GM12891 (cell line): ENCODE measurements at places on chromosomes 13 and 19.

- peak; percentile 100 for DNase-seq
These were observed 19.7 kb downstream of the RFX1 start for GRCh38 chr19:13986348-13986904.

DNA sequence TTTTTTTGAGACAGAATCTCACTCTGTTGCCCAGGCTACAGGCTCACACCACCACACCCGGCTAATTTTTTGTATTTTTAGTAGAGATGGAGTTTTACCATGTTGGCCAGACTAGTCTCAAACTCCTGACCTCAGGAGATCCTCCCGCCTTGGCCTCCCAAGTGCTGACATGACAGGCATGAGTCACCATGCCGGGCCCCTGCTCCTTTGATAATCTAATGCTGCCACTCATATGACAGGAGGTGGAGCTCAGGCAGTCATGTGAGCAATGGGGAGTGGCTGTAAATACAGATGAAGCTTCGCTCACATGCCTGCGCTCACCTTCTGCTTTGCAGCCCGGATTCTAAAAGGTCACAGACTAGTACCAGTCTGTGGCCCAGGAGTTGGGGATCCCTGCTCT is 25.1 kb downstream of the ARHGEF18 start:
- no peak for DNase-seq

DNA sequence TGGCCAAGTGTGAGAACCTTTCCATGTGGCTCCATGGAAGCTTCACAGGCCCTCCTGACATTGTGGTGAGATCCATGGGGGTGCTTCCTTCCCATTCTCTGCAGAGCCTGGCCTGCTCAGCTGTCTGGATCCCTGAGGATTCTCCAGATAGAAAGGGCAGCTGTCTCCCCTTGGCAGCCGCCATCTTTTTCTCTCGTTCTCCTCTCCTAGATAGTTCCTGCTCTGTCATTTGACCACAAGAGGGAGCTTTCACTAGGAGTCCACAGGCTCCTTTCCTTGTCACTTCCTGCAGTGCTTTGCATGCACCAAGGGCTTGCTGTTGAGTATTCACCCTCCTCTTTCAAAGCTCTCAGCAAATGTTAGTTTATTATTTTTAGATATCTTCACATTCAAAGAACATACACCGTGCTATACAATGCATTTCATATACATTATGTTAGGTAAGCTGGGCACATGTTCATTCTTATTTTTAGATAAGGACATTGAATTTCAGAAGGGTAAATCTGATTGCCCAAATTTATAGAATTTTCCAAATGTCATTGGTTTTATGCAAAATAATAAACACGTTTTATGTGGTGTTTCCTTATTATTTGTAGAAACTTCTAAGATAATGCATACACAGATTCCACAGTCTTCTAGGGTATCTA is 133.2 kb downstream of the FRY start:
- DNase-seq, result no peak

DNA sequence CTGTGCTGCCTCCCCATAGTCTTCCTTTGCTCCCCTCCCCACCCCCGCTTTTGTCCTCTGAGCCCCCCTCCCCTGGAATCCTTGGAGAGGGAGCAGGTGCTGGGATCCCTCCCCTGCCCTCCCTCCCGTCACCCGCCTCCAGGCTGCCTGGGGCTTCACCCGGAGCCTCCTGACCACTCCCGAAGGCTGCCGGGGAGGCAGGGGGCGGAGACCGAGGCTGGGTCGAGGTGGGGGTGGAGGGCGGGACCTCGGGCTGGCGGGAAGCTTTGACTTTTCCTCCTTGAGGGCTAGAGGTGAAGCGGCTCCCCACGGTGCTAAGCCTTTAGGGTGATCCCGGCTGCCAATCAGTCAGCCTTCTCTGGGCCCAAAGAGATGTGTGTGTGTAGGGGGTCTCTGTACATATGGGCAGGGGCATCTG is 1.5 kb downstream of the KMT5C start:
- DNase-seq, result peak; percentile 92

GRCh38 chr19:5864725-5865486 is 5.4 kb downstream of the FUT5 start:
- no peak for DNase-seq

DNA sequence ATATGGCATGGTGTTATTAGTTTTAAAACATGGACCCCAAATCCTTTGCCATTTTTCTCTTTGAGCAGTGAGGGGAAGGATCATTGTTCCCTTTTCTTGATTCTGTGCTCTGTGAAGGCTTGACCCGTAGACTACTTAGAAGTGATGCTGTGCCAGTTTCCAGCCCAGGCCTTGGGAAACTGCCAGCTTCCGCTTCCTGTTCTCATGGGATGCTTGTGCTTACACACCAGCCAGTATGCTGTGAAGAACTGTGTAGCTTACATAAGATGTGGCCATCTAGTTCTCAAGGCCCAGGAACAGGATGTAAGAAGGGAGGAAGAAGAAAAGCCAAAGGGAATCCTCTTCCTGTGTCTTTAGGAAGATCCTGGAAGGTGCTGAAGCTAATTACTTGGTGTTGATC is 180.9 kb downstream of the PCCA start:
- DNase-seq, result no peak

GRCh38 chr13:61664801-61665705 is 249.4 kb upstream of the PCDH20 start:
- no peak for DNase-seq

GRCh38 chr19:11191934-11192333 is 5.4 kb downstream of the KANK2 start:
- DNase-seq, result no peak

- DNase-seq, result no peak
These were observed 25.8 kb downstream of the LHFPL6 start for GRCh38 chr13:39577203-39577602.

- no peak for DNase-seq
These were observed 10.8 kb upstream of the CCNA1 start for GRCh38 chr13:36421447-36421846.

GRCh38 chr19:2627319-2627829 is 75.1 kb downstream of the GNG7 start:
- DNase-seq, result no peak

- DNase-seq, result no peak
These were observed 58.3 kb upstream of the FREM2 start for GRCh38 chr13:38628554-38628953.

- DNase-seq, result no peak
These were observed 190.1 kb downstream of the KLF5 start for GRCh38 chr13:73248711-73249580.

DNA sequence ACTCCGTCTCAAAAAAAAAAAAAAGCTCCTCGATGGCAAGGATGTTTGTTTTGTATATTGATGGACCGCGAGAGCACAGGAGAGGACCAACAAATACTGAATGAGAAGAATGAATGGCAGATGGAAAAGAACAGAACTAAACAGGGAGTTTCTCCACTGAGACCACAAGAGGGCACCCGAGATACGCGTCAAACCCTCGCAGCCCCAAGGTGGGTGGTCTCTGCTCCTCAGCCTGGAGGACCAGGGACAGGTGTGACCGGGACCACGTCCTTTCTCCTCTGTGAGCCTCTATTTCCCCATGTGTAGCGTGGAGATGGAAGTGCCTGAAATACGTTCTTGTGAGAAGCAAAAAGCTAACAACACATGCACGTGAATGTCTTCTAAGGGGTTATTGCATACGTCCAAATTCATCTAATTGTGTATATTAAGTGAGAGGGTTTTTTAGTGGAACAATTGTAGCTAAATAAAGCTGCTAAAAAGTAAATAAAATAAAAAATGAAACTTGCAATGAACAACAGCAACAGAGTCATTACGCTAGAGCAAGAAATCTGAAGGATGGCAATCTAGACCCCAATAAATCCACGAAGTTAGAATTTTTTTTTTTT is 8.3 kb upstream of the CDC42EP5 start:
- DNase-seq, result no peak

DNA sequence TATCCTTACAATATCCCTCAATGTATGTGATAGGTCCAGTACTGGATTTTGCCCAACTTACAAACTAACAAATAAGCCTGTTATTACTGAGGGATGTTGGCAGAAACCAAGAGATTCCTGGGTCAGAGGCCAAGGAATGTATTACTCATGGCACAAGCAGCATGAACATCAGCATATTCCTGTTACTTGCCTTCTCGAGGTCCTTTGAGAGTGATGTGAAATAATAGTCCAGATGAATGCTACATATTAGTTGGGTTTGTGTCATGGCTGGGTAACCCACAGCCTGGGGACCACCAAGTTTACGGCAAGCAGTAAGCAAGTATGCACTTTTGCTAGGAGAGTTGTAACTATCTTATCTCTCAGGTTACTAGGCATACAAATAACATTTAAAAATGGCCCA is 384.5 kb upstream of the GPC6 start:
- no peak for DNase-seq

DNA sequence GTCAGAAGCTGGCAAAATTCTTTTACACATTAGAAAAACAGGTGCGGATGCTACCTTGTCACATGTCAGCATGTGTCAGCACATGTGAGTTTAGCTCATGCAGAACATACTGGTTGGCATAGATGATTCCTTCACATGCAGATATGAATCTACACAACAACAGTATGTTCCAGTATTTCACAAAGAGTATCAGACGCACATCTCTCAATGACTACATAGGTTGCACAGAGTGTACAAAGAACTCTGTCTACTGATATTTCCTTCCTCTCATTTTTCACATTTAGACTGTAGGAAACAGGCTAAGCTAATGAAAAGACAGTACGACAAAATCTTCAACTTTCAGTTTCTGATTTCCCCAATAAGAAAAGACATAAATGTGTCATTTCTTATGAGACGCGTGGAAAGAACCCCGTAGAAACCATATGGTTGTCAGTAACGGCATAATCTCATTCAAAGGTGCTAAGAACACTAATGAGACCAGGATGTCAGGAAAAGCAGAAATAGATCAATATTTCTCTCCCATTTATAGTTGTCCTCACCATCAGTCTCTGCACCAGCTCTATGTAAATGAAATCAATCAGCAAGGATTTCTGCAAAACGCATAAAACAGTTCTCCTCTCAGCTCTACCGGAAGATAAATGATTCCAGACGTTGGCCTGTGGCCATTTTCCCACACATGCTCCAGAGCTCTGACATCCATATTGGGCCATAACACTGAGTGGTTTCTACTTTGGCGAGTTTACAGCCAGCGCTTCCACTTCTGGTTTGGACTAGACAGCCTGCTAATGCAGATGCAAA is 81.2 kb downstream of the STARD13 start:
- no peak for DNase-seq

GRCh38 chr13:44171156-44171555 is 202.5 kb upstream of the SERP2 start:
- no peak for DNase-seq

DNA sequence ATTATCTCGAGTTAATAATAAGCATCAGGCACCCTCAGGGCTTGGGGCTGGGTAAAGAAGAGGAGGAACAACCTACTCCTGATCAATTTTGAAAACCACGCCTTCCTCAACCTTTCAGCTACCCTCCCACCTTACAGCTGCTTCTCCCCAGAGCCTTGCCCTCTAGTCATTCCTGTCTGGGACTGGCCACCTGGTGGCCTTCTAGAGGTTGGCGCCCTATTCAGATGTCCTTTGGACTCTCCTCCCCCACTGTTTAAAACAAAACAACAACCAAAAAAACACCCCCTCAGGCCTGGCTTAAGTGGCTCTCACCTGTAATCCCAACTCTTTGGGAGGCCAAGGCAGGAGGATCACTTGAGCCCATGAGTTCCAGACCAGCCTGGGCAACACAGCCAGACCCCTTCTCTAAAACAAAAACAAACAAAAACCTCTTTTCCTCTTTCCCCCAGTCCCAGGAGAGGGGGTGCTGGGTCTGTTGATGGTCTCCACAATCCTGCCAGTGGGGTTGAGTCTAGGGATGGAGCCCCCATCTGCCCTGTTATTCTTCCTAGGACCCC is 62.3 kb downstream of the CCDC70 start:
- DNase-seq, result no peak

GRCh38 chr19:33040994-33041827 is 23.5 kb downstream of the RHPN2 start:
- no peak for DNase-seq

DNA sequence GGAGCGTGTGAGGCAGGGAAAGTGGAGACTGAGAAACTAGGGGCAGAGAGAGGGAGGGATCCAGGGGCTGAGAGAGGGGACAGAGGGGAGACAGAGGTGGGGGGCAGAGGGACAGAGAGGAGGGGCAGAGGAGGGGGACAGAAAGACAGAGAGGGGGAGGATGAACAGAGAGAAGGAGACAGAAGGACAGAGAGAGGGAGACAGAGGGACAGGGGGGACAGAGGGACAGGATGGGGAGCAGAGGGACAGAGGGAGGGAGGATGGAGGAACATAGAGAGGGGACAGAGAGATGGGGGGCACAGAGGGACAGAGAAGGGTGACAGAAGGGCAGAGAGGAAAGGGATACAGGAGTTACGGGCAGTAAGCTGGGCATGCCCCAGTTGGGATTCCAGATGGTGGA is 14.7 kb upstream of the NANOS2 start:
- DNase-seq, result no peak

- no peak for DNase-seq
These were observed 111.2 kb downstream of the GADD45B start for GRCh38 chr19:2587001-2587719.

DNA sequence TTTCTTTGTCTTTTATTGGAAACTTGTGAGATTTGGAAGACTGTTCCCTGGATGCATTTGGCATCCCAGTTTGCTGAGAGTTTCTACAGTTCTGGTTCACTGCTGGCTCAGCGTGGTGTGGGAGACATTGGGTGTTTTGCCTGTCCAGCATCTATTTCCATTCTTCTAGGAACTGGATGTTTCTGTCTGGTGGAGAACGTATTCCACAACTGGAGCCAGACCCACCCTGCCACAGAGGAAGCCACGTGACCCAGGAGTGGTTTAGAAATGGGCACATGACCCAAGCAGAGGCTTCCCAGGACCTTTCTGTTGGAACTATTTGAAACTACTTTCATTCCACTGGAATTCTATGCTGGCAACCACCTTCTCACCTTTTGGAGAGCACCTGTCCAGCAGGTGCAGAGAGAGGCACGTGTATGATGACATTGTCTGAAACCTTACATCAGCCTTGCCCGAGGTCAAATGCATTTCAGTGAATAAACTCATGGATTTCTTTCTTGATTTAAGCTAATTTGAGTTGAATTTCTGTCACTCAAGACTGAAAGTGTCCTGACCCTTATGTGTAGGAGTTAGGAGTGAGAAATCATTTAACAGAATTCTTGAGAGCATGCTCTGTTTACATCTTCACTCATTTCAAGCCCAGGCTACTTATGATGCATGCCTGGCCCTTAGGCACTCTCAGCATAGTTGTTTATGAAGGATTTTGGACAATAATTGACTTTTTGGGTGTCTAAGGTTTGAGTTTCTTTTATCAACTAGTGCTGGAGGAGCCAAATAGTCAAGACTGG is 121.8 kb downstream of the AKAP11 start:
- DNase-seq, result no peak
